Hepatic stellate cell (primary cell): ENCODE measurements at places on chromosomes 16 and 17.

DNA sequence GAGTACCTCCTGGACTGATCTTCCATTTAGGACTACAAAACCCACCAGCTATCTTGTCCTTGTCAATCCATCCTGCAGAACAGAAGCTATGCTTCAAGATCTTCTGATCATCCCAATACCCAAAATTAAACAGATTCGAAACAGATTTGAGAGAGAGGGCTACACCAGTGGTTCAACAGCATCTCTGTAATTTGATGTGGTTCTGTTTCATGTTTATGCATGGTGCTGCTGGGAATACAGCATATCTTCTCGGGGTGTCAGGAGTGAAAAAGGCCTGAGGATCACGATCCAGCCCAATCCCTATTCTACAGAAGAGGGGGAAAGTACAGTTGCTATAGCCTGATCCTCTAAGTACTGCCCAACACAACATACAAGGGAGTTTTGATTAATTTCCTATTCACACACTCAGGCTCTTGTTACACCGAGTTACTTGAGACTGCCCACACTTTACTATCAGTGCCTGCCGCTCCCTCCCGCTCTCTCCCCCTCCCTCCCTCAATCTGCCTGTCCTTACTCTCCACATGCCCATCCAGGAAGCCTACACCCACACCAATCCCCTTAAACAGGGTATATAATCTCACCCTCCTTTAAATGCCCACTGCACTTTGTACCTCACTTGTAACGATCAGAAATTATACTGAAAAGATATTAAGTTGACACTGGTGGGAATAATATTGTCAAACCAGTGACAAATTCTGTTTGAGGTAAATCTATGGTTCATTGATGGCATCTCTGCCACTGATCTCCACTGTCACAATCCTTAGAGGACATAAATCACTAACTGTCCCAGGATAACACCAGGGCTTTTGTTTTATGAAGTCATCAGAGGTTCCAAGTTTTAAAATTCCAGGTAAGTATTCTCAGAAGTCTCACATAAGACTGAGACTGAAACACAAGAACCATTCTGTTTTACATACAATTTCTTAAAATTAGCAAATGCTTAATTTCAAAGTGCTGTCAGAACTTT is 89.3 kb upstream of the PLEKHM1 start:
- no peak for DNase-seq

DNA sequence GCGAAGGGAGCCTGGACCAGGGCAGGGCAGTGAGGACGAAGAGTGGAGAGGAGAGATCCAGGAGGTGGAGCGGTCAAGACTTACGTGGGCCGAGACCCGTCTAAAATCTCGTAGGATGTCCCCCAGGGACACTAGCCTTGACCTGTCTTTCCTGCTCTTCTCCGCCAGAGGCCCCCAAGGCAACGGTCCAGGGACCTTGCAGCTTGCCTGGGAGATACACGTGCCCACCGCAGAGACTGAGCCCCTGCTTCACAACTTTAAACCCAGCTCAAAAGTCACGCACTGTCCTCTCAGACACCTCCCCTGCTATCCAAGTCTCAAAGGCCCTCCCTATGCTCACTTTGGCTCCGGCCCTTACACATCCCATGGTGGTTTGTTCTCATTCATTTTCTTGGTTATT is 9.4 kb downstream of the TIGD7 start:
- DNase-seq, result no peak

- no peak for DNase-seq
These were observed 3.2 kb downstream of the SNTB2 start for GRCh38 chr16:69190046-69190588.

- peak; percentile 97 for DNase-seq
These were observed 16.5 kb upstream of the ARHGAP17 start for GRCh38 chr16:25031441-25032307.

DNA sequence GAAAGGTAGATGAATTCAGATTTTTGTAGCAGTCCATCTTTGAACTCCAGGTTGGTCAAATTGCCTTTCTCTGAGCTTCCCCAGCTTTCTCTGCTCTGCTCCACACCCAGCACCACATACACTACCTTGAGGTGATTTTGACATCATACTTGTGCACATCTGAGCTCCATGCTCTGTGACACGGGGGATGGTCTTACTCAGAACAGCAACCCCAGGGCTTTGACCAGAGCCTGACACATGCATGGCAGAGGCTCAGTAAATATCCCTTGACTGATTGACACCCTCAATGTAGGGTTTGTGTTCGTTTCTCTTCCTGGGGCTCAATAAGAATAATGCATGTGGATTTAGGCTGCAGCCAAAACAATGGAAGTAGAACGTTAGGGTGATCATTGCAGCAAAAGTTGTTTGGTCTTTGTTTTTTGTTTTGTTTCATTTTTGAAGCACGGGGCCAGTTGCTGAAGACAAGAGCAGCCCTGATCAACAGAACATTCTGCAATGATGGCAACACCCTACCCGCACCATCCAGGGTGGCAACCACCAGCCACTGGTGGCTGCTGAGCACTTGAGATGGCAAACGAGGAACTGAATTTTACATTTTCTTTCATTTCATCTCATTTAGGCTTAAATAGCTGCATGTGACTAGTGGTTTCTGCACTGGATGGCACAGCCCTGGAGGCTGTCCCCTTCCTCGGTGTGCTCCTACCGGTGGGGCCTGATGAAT is 224.8 kb upstream of the TNRC6C start:
- DNase-seq, result no peak

DNA sequence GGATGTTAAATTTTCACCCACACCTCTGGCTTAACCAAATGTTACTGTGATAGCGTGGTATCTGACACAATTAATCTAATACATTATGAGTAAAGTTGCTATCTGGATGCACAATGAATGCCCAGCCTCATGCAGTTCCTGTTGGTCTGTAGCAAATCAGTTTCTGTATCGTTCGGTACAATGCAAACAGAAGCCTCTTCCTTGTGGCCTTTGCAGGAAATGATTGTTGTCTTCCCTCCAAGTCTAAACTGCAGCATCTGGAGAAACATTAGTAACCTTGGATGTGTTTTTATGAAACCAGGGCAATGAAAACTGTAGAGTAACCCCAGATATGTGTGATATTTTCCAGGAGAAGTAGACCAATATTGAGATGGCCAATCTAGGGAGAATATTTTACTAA is 46.8 kb downstream of the CYB561 start:
- no peak for DNase-seq
